ENCODE measurements at places on chromosomes 11 and 22.

GRCh38 chr11:45146072-45147016, at the start of gene PRDM11:
PRDM11 (plus strand) TSS chr11:45146639; CDS start chr11:45181767, 35,128 bp downstream.
- DNase-seq: peak; percentile 79

DNA sequence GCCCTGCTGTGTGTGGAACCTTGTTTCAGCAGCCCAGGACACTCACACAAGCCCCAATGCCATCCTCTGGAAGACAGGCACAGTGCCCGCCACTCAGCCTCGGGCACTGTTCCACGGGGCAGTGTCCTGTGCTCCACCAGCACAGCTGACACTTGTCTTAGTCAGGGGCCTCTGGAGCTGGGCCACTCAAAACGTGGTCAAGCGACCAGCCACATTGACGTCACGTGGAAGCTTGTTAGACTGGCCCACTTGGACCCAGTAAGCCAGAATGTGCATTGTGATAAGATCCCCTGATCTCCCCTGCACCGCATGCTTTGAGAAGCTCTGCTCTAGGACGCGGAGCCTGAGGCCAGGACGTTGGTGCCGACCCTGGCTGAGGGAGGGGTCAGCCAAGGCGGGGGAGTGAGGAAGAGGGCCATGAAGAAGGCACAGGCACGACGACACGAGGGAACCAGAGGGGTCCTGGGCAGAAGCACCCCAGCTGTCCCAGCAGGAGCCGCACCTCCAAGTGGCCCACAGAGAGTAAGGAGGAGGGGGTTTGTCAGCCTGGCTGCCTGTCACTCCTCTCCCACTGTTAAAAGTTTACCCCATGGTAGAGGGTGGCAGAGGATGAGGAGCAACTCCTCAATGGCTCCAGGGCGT, 64.6 kb downstream of the LINC01488 start:
- DNase-seq: no peak

DNA sequence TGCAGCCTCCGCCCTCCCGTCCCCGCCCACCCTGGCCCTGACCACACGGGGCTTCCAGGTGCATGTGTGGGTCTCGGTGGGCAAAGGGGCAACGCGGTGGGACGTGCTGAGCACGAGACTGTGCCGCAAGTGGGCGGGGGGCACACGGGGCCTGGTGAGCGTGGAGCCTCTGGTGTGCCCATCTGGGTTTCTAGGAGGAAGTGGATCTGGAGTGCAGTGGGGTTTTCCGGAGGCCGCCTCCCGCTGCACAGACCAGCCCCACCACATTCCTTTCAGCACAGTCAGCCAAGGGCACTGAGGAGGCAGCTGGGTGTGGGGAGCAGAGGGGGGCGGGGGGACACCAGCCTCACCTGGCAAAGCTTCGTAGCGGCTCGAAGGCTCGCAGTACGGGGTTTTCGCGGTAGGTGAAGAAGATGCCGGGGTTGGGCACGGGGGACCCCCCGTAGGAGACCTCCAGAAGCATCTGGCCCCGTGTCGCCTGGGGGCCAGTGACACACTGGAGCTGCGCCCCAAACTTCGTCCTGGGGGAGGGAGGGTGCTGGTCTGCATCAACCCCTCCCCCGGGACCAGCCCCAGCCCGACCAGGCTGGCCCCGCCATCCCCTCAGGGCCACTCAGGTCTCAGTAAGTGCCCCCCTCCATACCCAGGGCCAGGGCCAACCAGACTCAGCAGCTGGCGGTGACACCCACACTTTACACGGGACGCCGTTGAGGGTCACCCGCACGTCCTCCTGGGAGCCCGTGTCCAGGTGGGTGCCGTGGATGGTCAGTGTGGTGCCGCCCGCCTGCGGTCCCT, 12.4 kb upstream of the MAPK11 start:
- DNase-seq: no peak

- DNase-seq: peak; percentile 50
These were observed 17.7 kb downstream of the CTNND1 start for GRCh38 chr11:57779276-57779675.

DNA sequence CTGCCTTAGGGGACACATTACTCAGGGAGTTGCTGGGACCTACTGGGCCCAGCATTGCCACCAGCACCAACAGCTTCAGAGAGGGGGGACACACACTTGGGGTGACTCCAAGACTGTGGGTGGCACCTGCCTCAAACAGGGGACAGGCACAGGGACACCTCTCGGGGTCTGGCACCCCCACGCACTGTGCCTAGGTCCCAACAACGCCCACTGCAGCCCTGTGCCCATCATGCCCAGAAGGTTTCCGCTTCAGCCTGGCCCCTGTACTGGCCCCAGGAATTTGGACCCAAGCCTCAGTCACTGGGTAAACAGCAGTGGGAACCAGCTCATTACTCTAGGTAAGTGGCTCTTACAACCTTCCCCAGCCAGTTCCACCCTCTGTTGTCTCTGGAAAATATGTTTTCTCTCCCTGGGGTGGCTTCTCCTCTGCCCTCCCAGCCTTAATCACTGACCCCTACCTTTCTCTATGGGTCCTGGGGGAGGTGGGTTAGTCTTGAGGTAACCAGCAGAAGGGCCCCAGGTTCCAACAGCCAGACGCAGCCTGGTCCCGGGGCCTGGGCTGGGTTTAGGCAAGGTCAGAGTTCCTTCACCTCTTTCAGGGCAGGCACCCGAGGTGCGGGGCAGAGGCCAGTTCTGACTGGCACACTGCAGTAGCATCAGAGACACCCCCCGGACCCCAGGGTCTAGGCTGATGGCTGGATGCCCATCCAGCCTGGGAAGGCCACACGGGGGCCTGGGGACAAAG, 123.6 kb downstream of the MED15 start:
- DNase-seq: no peak
